ENCODE measurements at places on chromosomes 2 and 18.

- DNase-seq: no peak
Observed at GRCh38 chr18:59954755-59955156, 55.0 kb downstream of the PMAIP1 start.

- DNase-seq: no peak
Observed at GRCh38 chr2:99066075-99066958, 75.2 kb upstream of the C2orf15 start.

DNA sequence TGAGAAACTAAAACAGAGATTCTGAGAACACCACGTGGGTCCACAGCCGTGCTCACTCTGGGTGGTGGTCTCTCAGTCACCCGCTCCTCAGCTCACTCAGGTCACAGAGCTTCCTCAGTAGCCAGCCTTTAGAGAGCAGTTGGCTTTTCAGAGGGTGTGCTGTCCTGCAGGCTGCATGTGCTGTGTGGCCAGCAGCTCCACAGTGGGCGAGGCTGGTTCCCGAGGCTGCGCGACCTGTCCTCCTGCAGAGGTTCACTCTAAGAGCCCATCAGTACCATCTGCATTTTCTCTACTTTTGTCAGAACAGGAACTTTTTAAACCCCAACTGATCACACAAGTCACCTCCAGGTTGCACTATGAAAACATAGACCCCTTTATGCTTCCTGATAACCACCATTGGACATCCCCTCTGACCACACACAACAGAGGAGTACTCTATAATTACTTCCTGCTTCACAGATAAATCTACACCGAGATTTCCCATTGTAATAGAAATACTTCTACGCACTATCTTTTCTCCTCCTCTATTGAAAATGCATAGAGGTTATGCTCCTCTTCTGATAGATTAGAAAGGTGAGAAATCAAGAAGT is 93.1 kb downstream of the GYPC start:
- no peak for DNase-seq

DNA sequence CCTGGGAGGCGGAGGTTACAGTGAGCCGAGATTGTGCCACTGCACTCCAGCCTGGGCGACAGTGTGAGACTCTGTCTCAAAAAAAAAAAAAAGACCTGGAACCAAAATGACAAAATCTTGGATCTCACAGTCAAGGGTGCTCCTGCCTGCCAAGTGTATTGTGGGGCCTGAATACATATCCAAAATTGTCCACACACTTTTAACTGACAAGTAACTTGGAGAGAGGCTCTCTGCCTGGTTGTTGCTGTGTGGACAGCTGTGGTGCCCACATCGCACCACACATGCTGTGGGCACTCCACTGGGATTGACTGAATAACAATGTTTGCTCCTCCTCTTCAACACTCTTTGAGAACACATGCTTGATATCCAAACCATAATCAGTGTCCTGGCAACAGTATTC is 117.6 kb upstream of the REV1 start:
- no peak for DNase-seq

DNA sequence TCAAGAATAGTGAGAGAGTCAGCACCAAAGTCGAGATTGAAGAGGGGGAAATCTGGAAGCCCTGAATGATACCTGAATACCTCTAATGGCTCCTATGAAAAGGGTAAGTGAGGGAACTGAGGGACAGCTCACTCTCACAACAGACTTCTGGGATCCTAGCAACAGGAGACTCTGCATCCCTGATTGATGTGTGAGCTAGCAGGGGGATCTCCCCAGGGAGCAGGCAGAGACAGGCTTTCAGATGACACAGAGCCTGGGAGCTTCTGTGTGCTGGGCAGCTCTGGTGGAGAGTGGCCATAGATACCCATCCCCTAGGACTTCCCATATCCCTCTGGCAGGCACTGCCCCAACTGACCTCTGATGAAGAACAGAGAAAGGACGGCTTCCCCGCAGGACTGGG is 206.2 kb downstream of the EXOC6B start:
- DNase-seq: no peak
